WTC11 (cell line): ENCODE measurements at places on chromosomes 1 and 21. TPM values are rescaled to one million over a fixed set of nuclear protein-coding genes. Genes with fewer than 3 reads are reported as not detected.

Gene RSPO1
- total RNA-seq = 0.11 to 0.16 TPM (median 0.13 TPM) in 3 replicates

GRCh38 chr1:246435421-246436041 lies 71.5 kb downstream of the SMYD3 start:
- DNase-seq = no peak

Gene SLAMF8
- total RNA-seq = 0.07 TPM in 1 of 3 replicates, not detected in the others

GRCh38 chr1:86423473-86423872 lies 498 bp upstream of the CLCA2 start:
- no peak for DNase-seq

GRCh38 chr1:74579425-74579824 lies 67.0 kb upstream of the LRRC53 start:
- DNase-seq = no peak

DNA sequence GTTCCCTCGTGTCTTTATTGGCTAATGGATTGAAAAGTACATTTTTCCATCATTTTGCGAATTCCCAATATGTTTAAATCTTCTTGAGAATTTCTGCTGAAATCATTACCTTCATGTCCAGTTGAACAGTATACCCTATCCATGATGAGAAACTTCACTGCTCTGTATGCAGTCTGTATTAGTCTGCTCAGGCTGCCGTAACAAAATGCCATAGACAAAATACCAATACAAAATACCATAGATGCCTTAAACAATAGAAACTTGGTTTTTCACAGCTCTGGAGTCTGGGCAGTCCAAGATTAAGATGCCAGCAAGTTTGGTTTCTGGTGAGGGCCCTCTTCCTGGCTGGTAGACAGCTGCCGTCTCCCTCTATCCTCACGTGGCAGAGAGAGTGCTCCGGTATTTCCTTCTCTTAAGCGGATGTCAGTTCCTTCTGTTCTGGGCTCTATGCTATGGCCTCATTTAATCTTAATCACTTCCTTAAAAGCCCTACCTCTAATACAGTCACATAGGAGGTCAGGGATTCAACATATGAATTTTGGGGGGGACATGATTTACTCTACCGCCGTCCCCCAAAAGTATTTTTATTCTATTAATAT lies 27.0 kb downstream of the CXADR start:
- no peak for DNase-seq

Gene VWA1
- total RNA-seq = 28.3 to 35.5 TPM (median 28.3 TPM) in 3 replicates

- no peak for DNase-seq
Observed at GRCh38 chr1:203492082-203492747, 1.7 kb upstream of the OPTC start.

- DNase-seq = no peak
Observed at GRCh38 chr21:35119501-35120047, 70.5 kb upstream of the RUNX1 start.

Gene FCRL1
- not detected in 3 replicates for total RNA-seq

GRCh38 chr1:28582248-28582615 lies 9.8 kb upstream of the RAB42 start:
- no peak for DNase-seq

DNA sequence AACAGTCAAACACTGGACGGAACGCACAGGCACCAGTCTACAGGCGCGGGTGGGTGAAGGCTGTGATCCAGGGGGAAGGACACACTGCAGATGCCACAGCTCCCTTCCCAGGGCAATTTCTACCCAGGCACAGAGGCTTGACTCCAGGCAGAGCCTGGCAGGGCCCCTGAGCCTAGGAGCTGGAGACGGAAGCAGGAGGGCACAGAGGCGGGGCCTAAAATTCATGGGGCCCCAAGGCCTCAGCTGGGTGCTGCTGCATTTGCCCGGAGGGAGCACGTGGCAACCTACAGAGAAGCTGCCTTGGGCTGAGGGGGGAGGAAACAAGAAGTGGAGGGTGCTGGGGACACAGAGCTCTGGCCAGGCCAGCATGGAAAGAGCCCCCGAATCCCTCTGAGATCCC lies 41.2 kb downstream of the UBE2G2 start:
- DNase-seq = no peak

Gene NEGR1
- 2.7 to 3.0 TPM (median 2.9 TPM) in 3 replicates for total RNA-seq

GRCh38 chr1:22738522-22738921 lies 27.9 kb downstream of the EPHB2 start:
- no peak for DNase-seq
